ENCODE measurements at places on chromosomes 5 and 9.

- no peak for DNase-seq
Observed at GRCh38 chr5:28386712-28387111, 1348.3 kb upstream of the CDH9 start.

GRCh38 chr5:53922508-53923498 lies 362.4 kb downstream of the NDUFS4 start:
- no peak for DNase-seq

DNA sequence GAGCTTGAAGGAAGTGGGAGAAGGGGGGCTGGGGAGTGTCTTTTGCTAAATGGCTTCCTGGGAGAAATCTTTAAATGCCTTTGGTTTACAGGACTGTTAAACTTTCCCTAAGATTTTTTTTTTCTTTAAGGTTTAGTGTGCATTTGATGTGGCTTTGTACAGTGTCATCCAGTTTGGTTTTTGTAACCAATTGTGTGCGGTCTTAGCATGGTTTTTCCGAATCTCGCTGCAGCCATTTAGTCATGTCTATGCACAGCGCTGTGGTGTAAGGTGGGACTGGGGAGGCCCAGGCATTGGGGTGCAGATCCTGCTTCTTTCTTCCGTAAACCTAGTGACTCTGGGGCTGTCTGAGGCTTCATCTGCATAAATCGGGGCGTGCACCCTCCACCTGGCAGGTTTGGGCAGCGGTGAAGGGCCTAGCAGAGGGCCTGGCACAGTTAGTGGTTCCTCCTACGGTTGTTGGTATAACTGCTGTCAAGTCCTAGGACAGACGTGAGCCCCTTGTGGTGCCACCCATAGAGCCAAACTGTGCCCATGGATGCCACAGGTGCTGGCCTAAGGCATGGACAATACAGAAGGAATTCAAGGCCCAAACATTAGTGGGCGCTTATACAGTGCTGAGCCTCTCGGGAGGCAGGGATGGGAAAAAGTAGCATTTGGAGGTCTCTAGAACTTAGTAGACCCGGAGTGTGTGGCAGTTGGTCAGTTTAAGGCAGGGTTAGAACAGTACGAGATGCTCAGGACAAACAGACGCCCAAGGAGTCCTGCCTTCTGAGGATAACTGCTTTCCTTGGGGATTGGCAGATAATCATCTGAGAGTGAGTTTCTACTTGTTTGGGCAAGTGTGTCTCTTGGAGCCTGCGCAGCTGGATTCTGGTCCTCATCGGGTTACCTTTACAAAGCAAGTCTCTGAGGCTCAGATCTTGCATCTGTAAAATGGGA lies 1.5 kb downstream of the PRRC2B start:
- DNase-seq = peak; percentile 77

- DNase-seq = no peak
Observed at GRCh38 chr5:141135718-141136266, 786 bp downstream of the PCDHB5 start.

- DNase-seq = no peak
Observed at GRCh38 chr5:38719403-38719802, 126.4 kb upstream of the OSMR start.

DNA sequence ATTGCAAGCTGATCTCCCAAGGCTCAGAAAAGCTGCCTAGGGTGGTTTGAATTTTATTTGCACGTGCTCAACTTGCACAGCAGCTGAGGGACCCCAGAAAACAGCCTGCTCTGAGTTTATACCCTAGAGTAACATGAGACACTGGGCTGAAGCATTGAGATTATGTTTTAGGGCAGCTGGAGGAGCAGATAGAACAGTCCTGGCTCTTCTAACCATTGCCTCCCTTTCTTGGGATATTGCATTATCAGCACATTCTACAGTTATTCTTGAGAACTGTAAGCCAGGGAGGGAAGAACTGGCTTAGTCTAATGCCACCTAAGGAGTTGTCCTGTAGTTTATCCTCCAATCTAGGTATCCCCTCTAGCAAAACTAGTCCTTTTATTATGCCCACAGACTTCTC lies 10.3 kb downstream of the SMC2 start:
- no peak for DNase-seq

- DNase-seq = no peak
Observed at GRCh38 chr5:140072812-140073211, 29.7 kb upstream of the NRG2 start.

GRCh38 chr5:140342287-140342686 lies 4.1 kb downstream of the HBEGF start:
- DNase-seq = peak; percentile 82

DNA sequence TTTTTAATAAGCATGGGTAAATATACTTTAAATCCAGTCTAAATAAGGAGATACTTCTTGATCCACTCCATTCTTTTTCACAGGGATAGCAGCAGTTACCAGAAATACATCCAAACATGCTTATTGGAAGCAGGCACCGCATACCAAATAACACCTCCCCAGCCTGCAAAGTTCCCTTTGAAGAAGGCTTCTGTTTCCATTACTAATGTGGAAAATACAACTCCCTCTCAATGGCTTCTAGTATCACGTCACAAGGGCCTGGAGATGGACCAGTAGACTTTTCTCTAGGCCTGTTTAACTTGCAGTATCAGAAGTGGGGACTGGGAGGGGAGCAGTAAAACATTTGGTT lies 20.8 kb downstream of the TMEM245 start:
- DNase-seq = no peak

GRCh38 chr5:66840511-66841013 lies 244.4 kb downstream of the MAST4 start:
- peak; percentile 93 for DNase-seq

DNA sequence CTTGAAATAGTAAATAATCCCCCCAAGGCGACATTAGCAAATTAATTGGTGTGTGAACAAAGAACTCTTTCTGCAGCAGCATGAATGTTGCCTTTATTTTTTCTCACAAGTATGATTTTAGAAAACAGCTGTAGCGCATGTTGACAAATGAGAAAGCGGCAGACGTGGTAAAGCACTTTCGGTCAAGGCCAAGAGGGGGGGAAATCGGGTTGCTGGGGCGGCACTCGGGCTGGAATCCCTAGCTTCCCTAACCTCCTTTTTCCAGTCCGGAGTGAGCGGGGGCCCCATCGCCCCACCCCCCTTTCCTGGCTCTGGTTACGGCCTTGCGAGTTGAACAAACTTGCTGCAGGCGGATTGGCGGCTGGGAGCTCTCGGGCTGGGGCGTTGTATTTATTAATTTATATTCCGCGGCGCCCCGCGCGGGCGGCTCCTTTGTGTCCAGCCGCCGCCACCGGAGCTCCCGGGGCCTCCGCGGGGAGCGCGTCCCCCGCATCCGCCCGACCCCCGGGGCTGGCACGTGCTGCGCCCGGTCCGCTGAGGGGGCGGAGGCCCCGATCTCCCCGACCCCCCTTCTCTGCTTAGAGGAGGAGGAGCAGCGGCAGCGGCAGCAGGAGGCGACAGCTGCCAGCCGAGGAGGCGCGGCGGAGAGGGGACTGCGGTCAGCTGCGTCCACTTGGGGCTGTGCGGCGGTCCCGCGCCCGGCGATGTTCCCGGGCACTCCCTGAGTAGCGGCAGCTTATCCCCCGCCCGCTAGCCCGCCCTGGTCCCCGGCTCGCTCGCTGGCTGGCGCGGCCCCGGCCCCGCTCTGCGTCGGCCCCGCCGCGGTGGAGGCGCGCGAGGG lies at the start of gene RHOBTB3:
RHOBTB3 (plus strand) TSS at position 607 of the 841 bp plus-strand sequence. CDS start 347 bp downstream, outside the sequence.
- DNase-seq = no peak

DNA sequence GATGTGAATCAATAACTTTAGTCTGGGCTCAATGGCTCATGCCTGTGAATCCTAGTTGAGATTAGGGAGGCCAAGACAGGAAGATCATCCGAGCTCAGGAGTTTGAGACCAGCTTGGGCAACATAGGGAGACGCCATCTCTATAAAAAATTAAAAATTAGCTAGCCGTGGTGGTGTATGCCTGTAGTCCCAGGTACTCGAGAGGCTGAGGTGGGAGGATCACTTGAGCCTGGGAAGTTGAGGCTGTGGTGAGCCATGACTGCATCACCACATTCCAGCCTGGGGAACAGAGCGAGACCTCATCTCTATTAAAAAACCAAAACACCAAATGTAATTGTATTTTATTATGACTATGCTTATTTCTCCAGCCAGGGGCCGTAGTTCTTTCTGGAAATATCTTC lies 69.6 kb upstream of the NR5A1 start:
- no peak for DNase-seq

- no peak for DNase-seq
Observed at GRCh38 chr9:129568560-129569501, 52.1 kb downstream of the C9orf50 start.

- no peak for DNase-seq
Observed at GRCh38 chr9:17816431-17817027, 237.7 kb downstream of the SH3GL2 start.

DNA sequence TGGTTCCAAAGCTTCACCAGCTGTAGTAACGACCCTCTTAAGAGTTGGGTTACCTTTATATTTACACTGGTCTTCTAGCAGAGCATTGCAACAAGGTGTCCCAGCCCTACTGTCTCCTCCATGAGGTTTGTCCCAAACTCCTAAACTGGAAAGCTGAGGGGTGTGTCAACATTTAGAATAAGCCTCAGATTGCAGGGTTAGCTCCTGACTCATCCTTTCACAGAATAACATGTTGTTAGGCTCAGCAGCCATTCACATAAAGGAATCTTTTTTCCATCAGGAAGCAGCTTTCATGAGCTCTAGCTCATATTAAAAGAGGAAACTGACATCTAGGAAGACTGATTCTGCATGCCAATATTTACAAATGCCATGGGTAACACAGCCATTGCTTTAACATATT lies 238.7 kb downstream of the EFNA5 start:
- DNase-seq = no peak

- DNase-seq = no peak
Observed at GRCh38 chr5:8730194-8730593, 815.7 kb downstream of the SEMA5A start.

DNA sequence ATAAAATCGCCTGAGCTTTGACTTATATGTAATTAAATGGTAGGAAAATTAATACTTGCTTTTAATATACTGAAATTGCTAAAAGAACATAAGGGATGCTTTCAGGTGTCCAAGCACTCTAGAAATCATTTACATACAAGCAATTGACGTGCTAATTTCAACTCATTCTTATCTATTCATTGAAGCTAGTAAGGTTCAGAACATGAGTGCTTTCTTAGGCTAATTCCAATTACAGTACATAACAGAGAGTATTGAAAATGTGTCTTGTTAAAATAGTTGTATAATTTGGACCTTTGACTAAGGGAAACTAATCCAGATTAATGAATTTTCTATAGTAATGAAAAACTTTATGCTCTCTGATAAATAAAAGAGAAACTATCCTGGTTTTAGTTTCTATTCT lies 1016.4 kb upstream of the TYRP1 start:
- no peak for DNase-seq

DNA sequence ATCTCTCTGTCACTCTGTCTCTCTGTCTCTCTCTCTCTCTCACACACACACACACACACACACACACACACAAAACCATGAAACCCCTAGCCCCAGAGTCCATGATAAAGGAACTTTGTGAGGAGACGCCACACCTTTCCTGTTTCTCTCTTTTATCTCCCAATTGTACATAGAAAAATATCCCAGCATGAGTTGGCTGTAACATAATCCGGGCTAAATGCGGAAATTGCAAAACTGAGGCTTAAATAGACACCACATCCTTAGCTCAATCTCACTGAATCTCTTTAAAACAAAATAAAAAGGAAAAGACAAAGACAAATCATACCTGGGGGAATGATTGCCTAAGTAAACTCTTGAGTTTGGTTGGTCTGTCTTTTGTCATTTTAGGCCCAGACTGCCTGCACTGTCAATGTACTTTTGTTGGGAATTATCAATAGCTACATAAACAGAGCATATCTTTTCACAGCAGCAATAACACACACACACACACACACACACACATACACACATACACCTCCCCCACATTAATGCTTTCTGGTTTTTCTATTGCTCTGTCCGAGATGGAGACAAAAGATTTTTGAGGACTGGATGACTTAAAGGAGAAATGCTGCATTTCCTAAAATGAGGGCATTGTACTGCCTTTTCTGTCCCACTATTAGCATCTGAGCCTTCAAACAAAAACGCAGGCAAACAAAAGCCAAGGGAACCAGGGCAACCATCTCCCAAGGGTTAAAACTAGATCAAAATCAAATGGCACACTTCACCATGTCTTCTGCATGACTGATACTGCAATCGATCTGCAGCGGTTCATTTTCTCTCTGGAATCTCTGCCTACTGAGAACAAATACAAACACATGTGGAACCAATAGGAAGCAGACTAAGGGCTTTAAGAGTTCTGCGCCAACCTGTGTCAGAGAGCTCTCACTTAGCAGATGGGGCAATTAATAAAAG lies 321.5 kb downstream of the NFIB start:
- no peak for DNase-seq

DNA sequence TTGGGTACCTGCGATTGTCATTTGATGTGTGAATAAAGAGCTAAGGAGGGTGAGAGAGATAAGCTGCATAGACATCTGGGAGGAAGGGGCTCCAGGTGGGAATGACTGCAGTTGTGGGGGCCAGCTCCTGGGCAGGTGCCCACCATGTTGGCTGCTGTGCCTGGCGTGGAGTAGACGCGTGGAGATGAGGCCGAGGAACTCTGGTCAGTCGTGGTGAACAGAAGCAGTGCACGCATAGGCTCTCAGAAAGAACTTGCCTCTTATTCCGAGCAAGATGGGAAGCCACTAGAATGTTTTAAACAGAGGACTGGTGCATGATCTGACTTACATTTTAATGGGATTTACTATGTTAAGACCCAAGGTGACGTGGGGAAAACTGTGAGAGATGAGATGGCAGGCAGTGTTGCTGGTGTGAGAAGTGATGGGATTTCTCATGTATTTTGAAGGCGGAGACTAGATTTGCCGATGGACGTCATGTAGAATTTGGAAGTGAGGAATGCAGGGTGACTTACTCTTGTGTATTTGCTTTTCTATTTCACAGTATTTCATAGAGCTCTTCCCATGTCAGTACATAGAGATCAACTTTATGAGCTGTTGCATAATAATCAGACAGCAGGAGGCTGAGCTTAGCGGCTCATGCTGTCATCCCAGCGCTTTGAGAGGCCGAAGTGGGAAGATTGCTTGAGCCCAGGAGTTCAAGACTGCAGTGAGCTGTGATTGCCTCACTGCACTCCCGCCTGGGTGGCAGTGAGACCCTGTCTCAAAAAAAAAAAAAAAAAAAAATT lies 71.1 kb downstream of the EHMT1 start:
- DNase-seq = no peak

DNA sequence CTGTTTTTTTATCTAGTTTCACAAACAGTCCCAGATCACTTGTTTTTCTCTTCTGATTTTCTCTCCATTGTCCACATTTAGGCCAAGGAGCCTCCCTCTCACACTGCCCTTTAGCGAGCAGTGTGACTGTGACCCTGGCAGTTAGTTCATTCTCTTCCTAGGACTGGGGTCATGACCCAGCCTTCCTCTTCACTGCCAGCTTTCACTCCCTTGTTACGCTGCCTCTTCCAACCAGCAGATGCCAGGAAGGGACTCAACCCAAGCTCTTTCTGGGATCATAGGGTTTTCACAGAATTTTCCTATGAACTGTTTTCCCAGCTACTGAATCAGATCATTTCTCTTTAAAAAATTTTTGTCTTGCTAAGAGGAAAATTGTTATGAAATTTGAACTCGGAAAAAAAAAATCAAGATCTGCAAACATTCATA lies 70.9 kb downstream of the LMNB1 start:
- DNase-seq = no peak
